ENCODE measurements at places on chromosomes 11 and 22.

DNA sequence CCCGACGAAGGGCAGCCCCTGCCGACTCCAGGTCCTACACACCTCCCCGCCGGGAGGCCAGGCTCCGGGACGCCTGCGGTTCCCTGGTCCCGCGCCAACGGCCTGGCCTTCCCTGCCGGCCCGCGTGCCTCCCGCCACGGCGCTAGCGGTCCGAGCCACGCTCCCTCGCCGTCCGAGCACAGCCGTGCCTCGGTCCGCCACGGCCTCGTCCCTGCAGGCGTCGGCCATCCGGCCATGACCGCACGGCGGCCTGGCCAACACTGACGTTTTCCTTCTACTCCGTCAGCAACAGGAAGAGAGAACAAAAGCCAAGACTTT is 532 bp downstream of the EIF4G2 start:
- no peak for DNase-seq

- DNase-seq = no peak
Observed at GRCh38 chr22:49382451-49382735, 445.3 kb downstream of the BRD1 start.

- peak; percentile 55 for DNase-seq
Observed at GRCh38 chr11:72738199-72739141, 13.7 kb downstream of the ARAP1 start.

DNA sequence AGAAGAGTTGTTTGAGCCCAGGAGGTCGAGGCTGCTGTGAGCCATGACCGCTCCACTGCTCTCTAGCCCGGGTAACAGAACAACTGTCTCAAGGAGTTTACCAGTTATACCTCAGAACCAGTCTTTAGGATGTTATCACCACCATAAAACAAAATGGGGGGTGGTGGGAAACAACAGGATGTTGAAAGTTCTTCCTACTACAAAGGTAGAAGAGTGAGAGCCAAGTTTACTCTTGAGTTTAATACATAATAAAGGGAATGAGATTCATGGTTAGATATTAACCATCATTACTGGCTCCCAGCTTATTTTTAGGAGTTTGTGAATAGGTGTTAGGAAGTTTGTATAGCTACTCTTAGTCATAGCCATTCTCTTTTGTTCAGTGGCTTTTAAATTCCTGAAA is 78.8 kb upstream of the HORMAD2 start:
- no peak for DNase-seq

- no peak for DNase-seq
Observed at GRCh38 chr11:72446929-72447769, 12.8 kb upstream of the CLPB start.

DNA sequence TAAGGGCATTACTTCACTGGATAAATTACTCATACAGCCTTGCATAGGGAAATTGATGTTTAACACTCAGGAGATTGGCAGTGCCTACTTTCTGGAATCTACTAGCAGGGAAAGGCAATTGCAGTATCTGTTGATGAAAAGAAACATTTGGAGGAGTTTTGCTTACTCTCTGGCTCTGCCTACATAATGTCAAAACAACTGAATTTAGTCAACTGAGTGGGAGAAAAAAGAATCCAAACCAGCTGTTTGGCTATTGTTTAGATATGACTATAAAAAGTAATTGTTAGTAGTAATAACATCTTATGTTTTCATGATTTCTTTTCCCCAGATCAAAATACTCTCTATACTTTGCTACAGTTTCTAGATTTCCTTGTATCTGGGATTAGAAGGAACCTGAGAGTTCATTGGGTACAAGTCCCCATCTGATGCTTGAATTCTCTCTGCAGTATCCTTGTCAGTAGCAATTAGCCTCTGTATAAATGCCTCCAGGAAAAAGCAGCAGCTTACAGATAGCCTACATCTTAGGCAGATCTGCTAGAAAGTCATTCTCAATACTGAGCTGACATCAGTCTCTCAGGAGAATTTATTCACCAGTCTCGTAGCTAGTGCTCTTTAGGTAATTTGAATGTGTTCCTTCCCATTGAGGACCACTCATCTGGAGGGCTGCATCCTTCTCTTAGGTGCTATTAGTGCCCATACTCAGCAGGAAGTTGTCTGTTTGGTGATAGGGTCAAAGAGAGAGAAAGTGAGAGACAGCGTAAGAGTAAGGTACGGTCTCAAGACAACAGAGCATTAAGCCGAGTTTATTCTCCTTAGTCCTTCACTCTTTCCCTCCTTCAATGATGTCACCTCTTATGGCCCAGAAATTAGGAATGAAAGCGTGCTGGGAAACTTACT is 185.9 kb upstream of the CCDC90B start:
- no peak for DNase-seq

DNA sequence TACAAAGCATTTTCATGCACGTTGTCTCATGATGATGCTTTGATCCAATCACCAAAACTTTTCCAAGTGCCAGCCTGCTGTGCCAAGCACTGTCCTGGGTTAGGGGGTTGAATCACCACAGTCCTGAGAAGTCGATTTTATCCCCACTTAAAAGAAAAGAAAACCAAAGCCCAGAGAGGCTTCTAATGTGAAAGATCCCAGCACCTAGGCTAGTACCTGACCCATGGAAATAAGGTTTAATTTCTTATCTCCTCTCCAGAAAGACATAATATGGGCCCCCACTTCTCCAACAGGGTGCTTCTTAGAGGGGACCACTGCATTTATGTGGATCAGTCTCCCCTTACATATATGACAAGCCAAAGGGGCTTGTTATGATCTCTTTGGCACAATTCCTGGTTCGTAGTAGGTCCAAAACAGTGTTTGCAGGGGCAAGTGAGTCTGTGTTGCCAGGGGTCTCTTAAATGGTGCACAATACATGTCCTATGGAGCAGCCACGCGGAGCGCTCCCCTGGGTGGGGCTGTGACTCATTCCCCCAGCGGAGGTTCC is 1.9 kb upstream of the BCL9L start:
- DNase-seq = no peak

DNA sequence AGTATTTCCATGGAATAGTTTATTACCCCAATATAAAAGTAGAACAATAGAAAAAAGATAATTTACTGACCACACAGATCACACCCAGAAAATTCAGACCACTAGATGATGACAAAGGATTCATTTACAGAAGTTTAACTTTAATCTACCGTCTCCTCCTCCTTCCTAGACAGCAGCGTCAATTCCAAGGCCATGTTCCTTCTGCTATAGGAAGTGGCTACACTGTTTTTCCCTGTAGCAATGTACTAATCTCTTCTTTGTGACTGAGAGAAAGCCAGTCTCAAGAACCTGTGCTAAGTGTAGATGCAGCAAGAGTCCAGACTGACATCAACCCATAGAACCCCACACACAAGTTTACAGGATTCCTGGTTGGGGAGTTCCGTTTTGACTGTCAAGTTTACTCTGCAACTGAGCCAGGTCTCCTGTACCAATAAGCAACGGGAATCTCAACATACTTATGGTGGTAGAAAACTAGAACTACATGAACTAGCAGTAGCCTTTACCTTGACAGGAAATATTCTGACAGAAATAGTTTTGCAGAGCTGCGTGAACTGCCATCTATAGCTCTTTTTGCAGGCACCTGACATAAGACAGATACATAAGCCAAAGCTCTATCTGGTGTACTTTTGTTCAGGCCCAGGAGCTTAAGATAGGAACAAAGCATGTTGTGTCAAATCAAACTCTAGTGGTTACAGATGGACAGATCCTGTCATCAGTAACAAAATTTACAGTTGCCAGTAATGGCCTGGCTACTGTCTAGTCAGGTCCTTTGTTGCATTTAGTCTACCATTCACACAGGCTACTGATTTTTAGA is 42.9 kb downstream of the MRTFA start:
- no peak for DNase-seq

DNA sequence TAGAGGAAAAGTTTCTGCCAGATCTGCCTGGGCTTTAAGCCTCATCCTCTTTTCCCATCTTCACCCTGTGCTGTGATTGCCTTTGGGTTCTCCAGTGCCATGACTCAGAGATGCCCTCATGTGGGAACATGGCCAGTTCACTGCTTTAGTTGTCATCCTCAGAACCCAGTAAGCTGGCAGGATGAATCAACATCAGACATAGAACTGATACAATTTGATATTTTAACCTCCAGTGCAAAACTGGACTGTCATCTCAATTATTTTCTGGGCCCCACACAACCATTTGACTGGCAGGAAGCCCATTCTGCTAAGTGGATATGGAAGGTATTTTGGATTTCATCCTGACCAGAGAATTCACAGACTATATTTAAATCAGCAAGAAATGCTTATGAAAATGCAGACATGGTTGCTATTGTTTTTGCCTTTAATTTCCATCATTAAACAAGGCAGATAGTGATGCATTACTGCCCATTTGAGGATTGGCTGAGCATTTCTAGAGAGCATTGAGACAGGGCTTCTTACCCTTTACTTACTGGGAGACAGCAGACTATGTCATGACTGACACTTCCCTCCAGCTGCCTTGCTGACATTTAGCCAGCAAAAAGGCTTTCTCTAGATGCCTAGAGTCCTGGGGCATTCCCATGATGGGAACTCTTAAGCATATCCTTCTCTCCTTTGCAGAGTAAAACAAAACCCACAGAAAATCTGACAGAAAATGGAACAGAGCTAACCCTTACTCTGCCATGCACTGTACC is 327.1 kb upstream of the MTNR1B start:
- DNase-seq = no peak

- no peak for DNase-seq
Observed at GRCh38 chr11:46673713-46674462, 26.5 kb downstream of the ARHGAP1 start.

DNA sequence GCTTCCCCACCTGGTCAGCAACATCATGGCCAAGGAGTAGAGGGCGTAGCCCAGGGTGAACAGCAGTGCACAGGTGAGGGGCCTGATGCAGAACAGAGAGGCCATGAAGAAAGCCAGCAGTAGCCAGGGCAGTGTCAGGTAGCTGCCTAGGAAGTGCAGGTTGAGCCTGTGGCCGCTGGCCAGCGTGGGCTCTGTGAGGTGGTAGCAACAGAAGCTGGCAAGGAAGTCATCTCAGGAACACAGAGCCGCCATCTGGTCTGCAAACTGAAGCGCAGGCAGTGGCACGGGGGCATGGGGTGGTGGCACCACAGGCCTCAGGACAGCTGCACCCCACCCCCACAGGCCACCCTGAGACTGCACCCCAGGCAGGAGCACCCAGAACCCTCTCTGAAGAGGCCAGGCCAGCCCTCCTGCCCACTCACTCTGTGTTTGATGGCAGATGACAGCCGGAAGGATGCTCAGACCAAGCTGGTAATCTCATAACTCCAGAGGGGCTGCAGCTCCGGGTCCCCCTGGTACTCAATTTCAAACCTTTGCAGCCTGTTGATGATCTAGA is 95.3 kb downstream of the MED15 start:
- DNase-seq = no peak

- DNase-seq = no peak
Observed at GRCh38 chr11:15692739-15693138, 578.0 kb downstream of the INSC start.

Data from left ventricle myocardium superior (tissue), 1 donor.